DND-41 (cell line): ENCODE measurements at places on chromosomes 1 and 21.
A peak's percentile ranks its signal among the peaks of the same experiment; 100 is the strongest.

GRCh38 chr1:56696663-56697062 is 51.5 kb downstream of the PRKAA2 start:
- peaks cover 3% of the 10 kb centered on the region for H3K27me3 ChIP-seq
- H3K27ac ChIP-seq = no peak overlapping the region
- no peaks in the 10 kb centered on the region for H3K36me3 ChIP-seq
- no peaks in the 10 kb centered on the region for H3K4me1 ChIP-seq
- DNase-seq = no peak

DNA sequence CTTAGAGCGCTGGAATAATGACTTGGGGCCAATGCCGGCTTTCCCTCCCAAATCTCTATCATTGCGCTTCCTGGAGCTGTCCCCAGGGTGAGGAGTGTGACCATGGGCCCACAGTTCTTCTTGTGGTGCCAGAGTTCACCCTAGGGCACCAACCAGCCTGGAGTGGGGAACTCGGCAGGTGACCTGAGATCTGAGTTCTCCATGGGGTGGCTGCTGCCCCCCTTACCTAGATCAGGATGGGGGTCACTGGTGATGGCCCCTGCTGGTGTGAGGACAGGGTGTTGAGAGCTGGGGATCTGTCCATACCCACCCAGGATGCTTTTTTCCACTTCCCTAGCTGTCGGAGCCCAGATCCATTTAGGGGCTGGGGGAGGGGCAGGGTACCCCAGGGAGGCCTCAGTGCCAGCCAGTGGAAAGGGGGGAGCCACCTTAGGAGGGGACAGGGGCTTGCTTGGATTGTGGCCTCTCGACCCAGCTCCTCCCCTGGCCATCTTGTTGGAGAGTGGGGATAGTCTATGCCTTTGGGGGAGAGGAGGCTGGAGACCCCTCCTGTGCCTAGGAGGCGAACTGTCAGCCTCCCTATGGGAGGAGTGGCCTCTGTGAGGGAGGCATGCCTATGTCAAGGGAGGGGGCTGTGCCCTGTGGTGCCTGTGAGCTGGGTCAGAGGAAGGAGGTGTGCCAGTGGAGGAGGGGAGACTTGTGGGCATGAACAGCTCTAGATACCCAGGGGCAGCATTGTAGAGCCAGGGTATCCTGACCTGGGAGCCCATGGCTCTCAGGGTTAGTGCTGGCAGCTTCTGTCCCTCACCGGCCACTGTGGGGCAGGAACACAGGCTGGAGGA is 1.7 kb downstream of the FOXO6 start:
- H3K4me1 ChIP-seq = peaks cover 53% of the 10 kb centered on the region
- no peak overlapping the region for H3K4me3 ChIP-seq
- no peak overlapping the region for H3K27ac ChIP-seq
- no peaks in the 10 kb centered on the region for H3K36me3 ChIP-seq

- H3K4me1 ChIP-seq = no peaks in the 10 kb centered on the region
- no peak overlapping the region for H3K27ac ChIP-seq
- H3K4me3 ChIP-seq = no peak overlapping the region
- no peaks in the 10 kb centered on the region for H3K27me3 ChIP-seq
- no peaks in the 10 kb centered on the region for H3K36me3 ChIP-seq
Measured at GRCh38 chr1:164806531-164806930, 247.5 kb downstream of the PBX1 start.

DNA sequence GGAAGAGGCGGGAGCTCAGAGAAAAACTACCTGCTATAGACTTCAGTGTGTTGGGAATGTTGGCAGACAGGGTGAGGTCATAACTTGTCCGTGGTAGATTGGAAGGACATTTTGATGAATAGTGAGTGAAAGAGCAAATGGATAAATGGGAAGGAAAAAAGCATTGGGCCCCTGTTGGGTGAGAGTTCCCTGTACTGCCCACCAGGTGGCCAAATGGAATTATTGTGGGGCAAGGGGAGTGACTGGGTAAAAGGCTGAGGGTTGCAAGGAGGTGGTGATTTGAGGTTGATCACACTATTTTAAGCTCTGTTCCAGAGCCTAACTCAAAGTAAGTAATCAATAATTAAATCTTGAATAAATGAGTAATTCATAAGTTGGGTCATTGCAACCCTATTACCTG is 60.4 kb downstream of the MRPS6 start:
- H3K27ac ChIP-seq = no peak overlapping the region
- H3K36me3 ChIP-seq = peaks cover 68% of the 10 kb centered on the region
- H3K4me1 ChIP-seq = peaks cover 21% of the 10 kb centered on the region
- no peaks in the 10 kb centered on the region for H3K27me3 ChIP-seq

DNA sequence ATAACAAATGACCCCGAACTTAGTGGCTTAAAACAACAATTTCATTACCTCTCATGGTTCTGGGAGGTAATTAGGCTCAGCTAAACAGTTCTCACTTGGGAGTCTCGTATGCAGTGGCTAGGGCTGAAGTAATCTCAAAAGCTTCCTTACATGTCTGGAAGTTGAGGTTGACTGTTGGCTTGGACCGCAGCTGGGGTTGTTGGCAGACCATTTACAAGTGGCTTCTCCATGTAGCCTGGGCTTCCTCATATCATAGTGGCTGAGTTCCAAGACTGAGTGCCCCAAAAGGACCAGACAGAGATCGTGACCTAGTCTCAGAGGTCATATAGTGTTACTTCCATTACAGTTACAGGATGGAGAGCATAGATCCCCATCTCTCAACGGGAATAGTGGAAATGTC is 2.4 kb upstream of the POGZ start:
- H3K4me3 ChIP-seq = no peak overlapping the region
- peaks cover 4% of the 10 kb centered on the region for H3K27me3 ChIP-seq
- DNase-seq = no peak
- no peak overlapping the region for H3K27ac ChIP-seq
- peaks cover 5% of the 10 kb centered on the region for H3K36me3 ChIP-seq
- peaks cover 24% of the 10 kb centered on the region for H3K4me1 ChIP-seq

GRCh38 chr1:12166834-12167492 is at the start of gene TNFRSF1B:
Gene TNFRSF1B (plus strand): TSS chr1:12166991. CDS start chr1:12167092, 101 bp downstream.
- peaks cover 62% of the 10 kb centered on the region for H3K27me3 ChIP-seq
- H3K27ac ChIP-seq = no peak within 1 kb of the TSS
- H3K36me3 ChIP-seq = no peaks in the 10 kb centered on the region

GRCh38 chr1:24294228-24294672 is 24.9 kb upstream of the GRHL3 start:
- no peak overlapping the region for H3K27ac ChIP-seq
- no peaks in the 10 kb centered on the region for H3K36me3 ChIP-seq
- no peak for DNase-seq
- H3K27me3 ChIP-seq = peaks cover 30% of the 10 kb centered on the region

GRCh38 chr1:213761845-213762407 is 225.8 kb upstream of the PROX1 start:
- no peaks in the 10 kb centered on the region for H3K27me3 ChIP-seq
- peak; percentile 68 for DNase-seq
- H3K4me1 ChIP-seq = peaks cover 37% of the 10 kb centered on the region
- peak overlapping the region; percentile 27 for H3K27ac ChIP-seq
